ENCODE measurements at places on chromosomes 4 and X.
A peak's percentile ranks its signal among the peaks of the same experiment; 100 is the strongest.

DNA sequence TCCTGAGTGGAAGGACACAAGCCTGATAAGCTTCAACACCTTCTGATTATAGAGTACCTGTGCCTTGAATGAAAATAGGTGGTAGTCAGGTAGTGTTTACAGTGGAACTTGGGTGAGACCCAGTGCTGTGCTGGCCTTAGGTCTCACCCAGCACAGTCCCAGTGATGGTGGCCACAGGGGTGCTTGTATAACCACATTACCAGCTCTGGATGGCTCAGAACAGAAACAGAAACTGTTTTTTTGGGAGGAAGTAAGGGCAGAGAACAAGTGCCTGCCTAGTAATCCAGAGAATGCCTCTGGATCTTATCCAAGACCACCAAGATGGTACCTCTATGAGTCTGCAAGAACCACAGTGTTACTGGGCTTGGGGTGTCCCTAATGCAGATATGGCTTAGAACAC, 171.5 kb upstream of the DIPK2B start:
- no peak for DNase-seq
- no peak overlapping the region for H3K4me3 ChIP-seq
- no peak overlapping the region for H3K27ac ChIP-seq

- no peak for DNase-seq
- H3K27ac ChIP-seq: no peak overlapping the region
These were observed 82.4 kb downstream of the MTNR1A start for GRCh38 chr4:186472948-186473347.

DNA sequence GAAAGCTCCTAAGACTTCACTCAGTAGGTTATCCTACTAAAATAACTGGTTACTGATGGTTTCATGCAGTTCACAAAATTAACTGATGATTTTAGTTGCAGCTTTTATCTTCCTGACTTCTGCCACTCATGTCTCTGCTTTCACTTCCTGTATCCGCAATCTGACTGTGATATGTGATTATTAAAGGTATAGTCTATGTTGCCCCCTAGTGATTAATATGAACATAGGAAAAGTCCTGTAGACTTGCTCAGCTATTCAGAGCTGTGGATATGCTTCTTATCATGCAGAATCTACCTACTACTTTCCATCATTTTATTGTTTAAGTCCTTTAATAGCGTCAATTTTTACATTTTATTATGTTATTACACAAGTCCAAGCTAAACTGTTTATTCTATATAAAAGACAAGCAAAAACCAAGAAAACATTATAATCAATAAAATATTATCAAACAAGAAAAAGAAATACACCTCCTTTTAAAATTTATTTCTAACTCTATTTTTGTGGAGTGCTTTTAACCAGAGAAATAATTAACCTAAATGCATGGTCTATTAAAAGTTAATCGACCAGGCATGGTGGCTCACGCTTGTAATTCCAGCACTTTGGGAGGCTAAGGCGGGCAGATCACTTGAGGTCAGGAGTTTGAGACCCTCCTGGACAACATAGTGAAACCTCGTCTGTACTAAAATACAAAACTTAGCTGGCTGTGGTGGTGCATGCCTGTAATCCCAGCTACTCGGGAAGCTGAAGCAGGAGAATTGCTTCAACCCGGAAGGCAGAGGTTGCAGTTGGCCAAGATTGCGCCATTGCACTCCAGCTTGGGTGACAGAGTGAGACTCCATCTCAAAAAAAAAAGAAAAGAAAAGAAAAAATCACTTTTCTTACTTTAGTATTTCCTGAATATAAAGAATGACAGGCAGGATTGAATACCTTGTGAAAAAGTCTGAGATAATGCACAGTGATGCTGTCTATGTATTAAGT, 40.4 kb upstream of the TLR2 start:
- no peak overlapping the region for H3K4me3 ChIP-seq
- peak; percentile 52 for DNase-seq
- H3K27ac ChIP-seq: no peak overlapping the region
- peaks cover 9% of the 10 kb centered on the region for H3K4me1 ChIP-seq

GRCh38 chr4:153750197-153750817, 9.5 kb downstream of the RNF175 start:
- no peaks in the 10 kb centered on the region for H3K36me3 ChIP-seq
- no peak overlapping the region for H3K4me3 ChIP-seq
- DNase-seq: peak; percentile 73
- H3K4me1 ChIP-seq: peaks cover 11% of the 10 kb centered on the region
- H3K27me3 ChIP-seq: no peaks in the 10 kb centered on the region

- DNase-seq: no peak
- no peaks in the 10 kb centered on the region for H3K27me3 ChIP-seq
- H3K4me3 ChIP-seq: no peak overlapping the region
These were observed 3.4 kb downstream of the RAB33B start for GRCh38 chr4:139457318-139457717.

DNA sequence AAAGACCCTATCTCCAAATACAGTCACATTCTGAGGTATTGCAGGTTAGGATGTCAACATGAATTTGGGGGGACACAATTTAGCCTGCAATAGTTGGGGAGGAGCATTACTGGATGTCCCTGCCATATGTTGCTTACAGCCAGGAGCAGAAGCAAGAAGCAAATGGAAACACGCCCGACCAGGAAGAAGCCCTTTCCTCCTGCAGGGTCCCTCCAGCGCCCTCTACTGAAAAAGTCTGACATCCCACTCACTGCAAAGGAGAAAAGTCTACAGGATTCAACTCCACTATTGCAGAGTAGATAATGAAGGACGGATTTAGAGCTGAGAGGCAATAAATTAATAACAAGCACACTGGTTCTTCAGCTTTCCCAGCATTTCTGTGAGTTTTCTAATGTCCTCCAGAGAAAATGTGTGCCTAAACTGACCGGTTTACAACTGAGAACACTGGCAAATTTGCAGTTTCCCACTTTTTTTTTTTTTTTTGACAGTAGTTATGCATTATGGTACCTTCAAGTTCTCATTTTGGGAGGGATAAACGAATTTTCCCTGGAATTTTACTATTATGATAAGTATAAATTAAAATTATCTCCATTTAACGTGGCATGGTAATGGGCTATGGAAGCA, 31.7 kb downstream of the COQ2 start:
- H3K36me3 ChIP-seq: peaks cover 2% of the 10 kb centered on the region
- H3K4me3 ChIP-seq: no peak overlapping the region
- peak; percentile 84 for DNase-seq
- H3K27me3 ChIP-seq: no peaks in the 10 kb centered on the region

All from naive thymus-derived CD8-positive, alpha-beta T cell (primary cell).